ENCODE measurements at places on chromosomes 6 and 20.
A peak's percentile ranks its signal among the peaks of the same experiment; 100 is the strongest.

- DNase-seq, result no peak
Observed at GRCh38 chr6:11085758-11086435, 7.7 kb upstream of the SMIM13 start.

DNA sequence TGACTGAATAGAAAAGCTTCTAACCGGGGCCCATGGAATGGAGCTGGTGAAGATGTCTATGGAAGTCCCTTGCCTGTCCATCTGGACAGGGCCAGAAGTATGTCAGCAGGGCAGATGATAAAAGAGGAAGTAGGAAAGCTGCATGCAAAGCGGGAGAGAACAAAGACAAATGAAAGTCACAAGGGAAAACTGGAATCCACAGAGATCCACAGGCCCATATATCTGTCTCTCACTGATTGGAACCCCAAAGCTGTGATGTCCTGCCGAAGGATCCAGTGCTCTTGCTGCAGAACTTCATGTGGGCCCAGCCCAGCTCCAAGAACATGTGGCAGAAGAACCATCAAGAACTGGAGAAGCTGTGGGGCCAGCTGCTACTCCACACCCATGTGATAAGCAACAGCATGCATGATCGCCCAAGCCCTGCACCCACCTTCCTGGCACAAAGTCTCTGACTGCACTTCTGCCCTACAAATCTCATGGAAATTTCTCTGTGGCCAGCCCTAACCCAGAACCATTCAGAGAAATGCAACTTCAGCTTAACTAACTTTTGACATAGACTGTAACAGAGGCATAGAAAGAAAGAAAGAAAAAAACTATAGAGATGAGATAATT, 716.0 kb downstream of the KIF16B start:
- no peak for DNase-seq

DNA sequence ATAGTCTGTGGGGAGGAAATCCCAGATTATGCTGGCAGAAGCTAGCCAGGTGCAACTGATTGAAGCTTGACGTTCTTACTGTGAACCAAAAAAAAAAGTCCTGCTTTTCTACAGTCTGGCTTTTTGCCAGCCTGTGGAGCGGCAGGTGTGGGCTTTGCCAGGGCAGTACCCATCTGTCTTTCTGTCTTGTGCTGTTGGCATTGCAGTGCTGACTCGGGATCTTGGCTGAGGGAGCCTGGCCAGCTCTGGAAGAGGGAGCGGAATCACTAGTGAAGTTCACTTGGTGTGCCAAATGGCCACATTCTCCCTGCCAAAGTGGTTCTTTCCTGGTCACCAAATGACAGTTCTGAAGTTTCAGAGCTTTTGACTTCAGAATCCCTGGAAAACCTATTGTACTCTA, 5.0 kb downstream of the KIF3B start:
- no peak for DNase-seq

DNA sequence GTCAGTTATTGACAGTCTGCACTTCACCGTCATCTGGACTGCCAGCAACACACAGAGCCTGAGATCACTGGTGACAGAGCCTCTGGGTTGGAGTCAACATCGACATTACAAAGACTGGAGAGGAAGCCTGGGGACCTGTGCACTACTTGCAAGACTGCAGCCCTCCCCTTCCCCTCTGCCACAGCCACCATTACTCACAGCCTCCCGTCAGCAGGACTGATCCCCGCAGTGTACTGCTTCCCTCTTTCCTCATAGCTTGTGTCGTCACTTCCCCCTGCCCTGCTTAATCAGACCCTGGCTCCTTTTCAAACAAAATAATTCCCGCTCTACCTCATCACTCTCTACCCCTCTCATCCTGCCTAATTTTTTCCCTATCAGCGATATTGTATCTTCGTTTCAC, 235.5 kb upstream of the KCNQ5 start:
- DNase-seq, result no peak

DNA sequence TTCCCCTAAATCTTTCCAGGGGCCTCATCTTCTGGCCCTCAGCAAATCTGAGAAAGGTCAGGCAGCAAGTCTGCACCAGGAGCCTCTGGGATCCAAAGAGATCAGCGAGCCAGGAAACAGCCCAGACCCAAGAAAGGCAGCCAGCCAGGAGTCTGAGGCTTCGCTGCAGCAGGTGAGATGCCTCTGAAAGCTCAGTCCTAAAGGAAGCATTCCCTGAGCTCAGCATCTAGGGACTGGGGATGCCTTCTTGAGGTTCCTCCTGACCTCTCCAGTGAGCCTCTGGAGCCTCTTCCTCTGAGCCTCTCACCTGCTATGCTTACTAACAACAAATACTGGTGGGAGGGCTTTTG, 118.8 kb upstream of the MAFB start:
- no peak for DNase-seq

DNA sequence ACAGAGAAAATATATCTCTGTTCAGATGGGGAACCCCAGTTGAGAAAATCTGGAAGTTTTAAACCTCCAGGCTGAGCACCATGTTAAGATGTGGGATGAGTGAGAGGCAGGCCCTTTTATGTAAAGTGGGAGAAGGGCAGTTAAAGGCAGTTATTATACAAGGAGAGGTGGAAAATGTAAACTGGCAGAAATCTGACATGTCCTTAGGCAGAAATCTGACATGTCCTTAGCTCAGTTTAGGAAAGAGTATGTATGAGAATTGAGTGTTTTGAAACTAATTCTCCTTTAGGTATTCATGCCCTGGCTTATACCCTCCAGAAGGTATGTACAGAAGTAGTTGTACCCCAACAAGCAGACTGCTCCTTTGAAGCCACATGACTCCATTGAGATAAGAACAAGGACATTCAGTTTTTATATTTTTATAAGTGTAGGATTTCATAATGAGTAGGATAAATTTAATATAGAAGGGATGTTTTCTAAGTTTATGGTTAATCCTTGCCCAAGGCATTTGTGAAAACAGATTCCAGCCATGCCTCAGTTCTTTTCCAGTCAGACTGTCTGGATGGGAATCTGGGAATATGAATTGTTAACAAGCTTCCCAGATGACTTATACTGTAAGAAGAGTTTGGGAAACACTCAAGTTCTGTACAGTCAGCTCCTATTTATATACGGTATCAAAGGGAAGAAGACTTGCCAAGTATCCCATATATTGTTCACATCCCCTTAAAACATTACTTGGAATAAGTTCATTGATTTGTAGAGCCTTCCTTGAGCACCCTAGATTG, 87.7 kb downstream of the SCAND1 start:
- no peak for DNase-seq

DNA sequence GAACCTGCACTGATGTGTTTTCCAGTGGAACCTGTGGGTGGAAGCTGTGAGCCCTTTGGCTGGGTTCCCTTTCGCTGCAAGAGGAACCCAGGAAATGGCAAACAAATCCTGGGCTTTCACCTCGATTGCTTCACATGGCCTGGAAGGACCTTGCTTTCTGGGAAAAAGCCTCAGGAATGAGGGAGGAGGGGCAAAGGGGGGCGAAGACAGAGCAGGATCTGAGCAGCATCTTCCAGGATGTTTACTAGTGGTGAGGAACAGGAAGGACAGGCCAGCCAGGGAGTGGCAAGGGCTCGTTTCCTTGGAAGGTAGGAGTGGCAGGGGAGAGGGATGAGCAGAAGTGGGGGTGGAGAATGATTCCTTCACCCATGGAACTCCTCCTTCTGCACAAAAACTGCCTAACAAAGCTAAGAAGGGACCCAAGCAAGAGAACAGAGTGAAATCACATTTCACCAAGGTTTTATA, 5.9 kb downstream of the SLC2A10 start:
- DNase-seq, result peak; percentile 80

DNA sequence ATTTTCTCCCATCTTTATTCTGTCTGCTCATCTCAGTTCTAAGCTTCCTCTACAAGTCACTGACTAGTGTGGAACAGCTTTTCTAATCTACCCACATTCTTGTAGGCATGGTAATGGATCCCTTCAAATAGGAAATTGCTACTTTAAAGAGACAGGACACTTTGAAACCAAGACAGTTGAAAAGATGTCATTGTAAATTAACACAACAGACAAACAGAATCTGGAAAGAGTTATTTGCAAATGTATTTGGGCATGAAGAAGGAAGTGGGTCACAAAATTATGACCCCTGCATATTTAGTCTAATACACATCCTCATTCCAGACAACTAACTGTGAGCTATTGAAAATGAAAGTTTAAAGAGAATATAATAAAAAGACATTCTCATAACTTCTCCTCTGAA, 298.2 kb upstream of the MARCKS start:
- DNase-seq, result no peak

DNA sequence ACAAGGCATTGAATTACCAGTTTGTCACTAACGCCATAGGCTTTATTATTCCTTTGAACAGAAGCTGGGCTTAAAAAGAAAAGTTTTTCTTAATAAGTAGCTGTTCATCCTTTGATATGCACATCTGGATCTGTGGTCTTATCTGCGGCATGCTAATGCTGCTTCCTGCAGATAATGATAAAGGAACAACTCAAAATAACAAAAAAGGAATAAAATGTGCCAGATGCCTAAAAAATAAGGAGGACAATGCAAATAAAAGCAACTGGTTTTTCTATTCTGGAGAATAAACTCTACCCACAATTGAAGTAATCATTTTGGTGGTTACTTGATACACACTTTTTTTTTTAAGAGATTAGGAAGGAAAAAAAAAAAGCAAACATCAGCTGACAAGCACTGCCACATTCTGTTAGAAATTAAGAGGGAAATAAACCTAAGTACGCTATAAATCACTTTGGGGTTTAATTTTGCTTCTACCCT, 156.8 kb upstream of the SALL4 start:
- no peak for DNase-seq

DNA sequence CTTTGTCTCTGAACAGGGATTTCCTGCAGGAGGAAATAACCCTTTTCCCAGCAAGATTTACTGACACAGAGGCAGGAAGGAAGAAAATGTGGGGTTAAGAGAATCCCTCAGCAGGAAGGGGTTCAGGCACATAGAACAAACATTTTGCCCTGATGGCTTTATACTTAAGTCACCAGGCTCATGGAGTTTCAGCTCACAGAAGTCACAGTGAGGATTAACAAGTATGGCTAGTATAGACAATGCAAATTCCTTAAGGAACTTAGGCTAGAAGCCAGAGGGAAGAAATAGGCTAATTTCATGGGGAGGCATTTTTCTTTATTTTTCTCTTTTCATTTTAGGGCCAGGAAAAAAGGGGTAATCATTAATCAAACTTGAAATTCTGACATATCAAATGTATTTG, 50.2 kb downstream of the MCHR2 start:
- no peak for DNase-seq

GRCh38 chr6:132491303-132491702, 21.6 kb downstream of the STX7 start:
- no peak for DNase-seq

Data from RWPE1 (cell line).